ENCODE measurements at places on chromosomes 1 and 21.

DNA sequence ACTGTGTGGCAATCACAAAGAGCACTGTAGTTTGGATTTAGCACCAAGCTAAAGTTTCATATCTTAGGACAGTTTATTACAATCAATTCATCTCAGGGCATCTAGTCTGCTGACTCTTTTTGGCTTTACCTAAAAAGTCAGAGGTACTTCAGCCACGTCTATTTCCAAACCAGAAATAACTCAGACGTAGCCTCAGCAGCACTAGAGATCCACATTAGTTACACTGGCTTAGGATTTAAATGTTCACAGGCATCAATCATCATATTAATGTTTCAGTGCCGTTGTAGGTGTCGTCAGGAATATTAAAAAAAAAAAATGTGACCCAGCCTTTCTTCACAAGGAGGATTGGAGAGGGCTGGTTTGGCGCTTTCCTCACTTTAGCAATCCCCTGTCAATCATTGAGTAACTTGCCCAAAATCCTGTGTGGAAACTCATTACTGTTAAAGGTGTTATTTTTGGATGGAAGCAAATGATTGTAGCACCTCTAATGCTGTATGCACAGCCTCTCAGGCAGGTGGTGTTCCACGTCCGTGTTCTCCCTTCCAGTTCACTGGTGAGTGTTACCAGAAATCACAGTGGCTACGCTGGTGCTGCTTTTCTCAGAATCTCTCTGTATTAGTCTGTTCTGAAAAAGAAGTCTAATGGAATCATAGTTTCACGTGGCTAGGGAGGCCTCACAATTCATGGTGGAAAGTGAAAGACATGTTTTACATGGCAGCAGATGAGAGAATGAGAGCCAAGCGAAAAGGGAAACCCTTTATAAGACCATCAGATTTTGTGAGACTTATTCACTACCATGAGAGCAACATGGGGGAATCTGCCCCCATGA is 45.4 kb downstream of the NEK7 start:
- DNase-seq = no peak

DNA sequence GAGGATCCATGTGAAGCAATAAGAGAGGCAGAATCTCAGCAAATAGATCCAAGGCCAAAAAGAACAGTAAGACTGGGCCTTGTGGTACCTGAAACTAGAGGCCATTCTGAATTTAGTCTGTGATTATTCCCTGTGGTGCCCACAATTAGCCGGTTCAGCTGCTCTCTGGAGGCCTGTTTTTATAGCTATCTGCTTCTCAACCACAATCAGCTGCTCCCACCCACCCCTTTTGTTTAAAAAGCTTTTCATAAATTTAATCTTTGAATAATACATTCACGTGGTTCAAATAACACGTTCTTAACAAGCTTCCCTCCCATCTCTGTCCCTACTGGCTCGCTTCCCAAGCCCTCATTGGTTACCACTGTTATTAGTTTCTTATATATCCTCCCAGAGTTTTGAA is 18.0 kb downstream of the UBE2T start:
- DNase-seq = no peak

DNA sequence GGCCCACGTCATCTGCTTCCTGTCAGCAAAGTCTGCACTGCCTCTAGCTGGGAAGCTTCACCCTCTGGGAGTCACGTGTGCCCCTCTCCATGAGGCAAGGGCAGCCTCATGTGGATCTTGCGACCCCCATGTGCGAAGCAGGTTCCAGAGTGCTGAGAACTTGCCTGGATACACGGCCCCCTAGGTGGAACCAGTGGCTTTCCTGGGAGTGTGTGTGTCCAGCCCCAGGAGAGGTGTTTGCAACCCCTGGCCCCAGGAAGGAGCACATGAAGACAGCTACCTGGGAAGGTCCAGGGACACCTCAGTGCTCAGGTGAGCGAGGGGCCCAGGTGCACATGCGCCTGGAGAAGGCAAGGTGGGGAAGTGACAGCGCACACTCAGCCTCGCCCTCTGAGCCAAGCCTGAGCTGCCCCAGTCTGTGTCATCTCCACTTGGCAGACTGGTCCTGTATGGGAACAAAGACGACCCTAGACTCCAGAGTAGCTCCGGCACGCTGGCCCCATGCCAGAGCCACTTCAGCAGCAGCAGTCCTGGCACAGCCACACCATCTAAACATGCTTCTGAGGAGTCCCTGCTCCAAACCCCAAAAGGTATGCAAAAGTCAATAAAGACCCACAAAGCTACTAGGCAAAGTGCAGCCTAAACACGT is 8.9 kb downstream of the LSS start:
- no peak for DNase-seq

- DNase-seq = no peak
These were observed 13.2 kb downstream of the MAN1C1 start for GRCh38 chr1:25629836-25630235.

DNA sequence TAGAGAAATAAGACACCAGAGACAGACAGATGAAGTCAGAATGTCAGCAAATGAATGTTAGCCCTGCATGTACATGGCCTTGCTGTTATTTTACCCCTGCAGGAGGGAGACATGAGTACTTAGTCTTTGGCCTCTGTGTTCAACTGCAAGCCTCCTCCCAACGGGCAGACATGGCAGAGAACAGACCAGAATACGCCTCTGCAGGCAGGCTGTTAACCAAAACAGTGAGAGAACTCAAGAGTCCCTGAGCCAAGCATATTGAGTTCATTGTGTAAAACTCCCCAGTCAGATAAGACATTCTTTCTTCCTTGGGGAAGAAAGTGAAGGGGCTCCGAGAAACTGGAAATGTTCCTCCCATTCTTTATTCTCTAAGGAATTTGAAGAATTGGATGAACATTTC is 150.9 kb downstream of the PHTF1 start:
- no peak for DNase-seq

DNA sequence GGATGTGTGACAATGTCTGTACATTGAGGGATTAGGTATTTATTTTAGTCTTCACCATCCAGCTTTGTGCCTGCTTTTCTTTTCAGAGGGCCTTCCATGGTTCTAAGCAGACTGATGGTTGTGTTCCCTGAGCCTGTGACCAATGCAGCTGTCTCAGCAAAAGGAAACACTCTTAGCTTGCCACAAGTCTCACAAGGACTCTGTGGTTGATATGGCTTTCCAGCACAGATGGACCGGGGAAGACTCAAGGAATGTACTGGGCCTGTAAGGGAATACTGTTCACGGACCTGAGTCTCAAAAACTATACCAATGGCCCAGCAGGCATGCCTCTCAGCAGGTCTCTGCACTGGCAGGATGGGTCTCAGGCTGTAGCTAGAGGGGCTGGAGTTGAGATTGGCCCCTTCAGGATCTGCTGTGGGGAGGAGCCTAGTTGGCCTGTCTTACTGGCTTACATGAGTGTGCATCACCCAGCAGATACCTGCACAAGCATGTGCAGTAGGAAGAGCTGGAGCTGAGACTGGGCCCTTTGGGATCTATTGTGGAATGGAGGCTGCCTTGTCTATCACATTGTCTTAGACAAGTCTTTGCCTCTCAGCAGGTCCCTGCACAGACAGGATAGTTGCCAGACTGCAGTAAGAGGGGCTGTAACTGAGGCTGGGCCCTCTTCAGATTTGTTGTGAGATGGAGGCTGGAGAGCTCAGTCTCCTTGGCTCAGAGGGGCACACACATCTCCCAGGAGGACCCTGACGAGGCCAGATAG is 52.0 kb upstream of the PDC start:
- DNase-seq = no peak

- no peak for DNase-seq
These were observed 29.9 kb downstream of the TTF2 start for GRCh38 chr1:117089996-117090395.

DNA sequence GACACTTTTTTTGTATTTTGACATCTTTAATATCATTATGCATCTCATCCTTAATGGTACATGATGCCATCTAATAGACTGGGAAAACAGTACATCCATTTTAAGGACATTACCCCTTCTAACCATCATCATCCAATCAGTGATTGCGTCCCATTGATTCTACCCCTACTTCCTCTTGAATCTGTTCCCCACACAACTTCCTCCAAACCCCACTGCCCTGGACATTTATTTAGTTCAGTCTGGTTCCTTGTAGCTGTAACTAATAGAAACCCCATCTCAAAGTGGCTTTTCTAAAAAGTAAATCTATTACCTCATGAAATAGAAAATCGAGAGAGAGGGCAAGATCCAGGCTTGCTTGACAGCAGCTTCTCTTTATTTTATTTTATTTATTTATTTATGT is 2.1 kb upstream of the ITLN1 start:
- no peak for DNase-seq

- peak; percentile 11 for DNase-seq
These were observed 27.8 kb upstream of the FMOD start for GRCh38 chr1:203378556-203379245.

DNA sequence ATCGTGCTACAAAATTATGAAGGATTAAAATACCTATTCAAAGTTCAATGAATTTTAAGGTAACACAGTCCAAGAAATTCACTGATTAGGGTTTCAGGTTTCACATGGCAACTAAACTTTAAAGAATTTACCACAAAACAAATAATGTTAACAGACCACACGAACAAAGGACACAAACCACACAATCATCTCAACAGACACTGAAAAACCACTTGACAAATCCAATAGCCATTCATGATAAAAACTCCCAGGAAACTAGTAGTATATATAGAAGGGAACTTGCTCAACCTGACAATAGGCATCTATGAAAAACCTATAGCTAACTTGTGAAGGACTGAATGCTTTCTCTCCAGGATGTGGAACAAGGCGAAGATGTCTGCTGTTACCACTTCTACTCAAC is 21.1 kb upstream of the SH2D5 start:
- no peak for DNase-seq

GRCh38 chr1:222772996-222773379 is 36.0 kb downstream of the FAM177B start:
- DNase-seq = no peak

DNA sequence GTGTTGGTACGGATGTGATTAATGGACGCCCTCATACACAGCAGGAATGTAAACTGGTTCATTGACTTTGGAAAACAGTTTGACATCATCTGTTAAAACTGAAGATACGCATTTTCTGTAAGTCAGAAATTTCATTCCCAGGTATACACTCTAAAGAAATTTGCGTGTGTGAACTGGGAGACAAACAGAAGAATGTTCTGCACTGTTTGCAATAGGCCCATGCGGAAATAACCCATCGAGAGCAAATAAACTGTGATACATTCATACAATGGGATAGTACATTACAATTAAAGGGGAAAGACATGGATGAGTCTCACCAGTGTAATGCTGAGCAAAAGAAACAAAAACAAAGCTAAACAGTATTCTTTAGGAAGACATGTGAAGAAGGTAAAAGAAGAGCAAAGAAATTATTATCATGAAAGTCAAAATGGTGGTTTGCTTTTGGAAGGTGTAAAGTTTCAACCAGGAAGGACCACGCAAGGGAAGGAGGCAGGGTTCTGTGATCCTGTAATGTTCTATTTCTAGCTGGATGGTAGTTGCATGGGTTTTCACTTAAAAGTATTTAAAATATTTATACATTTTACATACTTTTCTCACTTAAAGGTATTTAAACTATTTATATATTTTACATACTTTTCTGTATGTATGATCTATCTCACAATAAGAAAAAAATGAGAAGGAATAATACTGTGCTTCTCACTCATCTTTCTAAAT is 30.3 kb downstream of the INTS7 start:
- DNase-seq = no peak

DNA sequence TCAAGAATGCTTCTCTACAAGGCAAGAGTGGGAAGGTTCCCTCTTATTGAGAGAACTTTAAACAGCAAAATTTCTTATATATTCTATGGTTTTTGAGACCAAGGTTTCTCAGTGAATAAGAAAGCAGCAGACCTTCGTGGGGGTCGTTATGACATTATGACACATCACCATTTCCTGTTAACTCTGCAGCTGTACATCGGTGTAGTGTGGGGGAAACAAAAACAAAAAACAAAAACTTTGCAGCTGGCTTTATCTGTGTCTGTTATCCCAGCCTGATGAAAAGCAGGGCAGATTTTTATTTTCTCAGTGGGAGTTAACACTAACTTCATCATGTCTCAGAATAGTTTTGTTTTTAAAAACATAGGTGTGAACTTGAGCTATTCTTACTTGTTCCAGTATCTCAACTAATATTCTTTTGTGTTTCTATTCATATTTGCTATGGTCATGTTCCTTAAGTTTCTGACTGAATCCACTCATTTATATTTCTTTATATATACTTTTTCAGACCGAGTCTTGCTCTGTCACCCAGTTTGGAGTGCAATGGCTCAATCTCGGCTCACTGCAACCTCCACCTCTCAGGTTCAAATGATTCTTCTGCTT is 2.1 kb downstream of the SDE2 start:
- DNase-seq = peak; percentile 46

GRCh38 chr1:49408346-49408745 is 615.4 kb downstream of the AGBL4 start:
- DNase-seq = no peak

DNA sequence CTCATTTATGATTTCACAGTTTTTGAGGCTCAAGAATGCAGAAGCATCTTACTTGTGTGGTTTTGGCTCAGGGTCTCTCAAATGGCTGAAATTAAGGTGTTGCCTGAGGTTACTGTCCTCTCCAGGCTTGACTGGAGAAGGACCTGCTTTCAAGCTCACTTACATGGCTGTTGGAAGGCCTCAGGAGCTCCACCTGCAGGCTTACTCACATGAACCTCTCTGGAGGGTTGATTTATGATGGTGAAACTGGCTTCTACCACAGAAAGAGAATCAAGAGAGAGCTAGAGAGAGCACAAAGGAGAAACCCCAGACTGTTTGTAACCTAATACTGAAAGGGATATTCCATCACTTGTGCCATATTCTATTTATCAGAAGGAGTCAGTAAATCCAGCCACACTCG is 6.2 kb upstream of the KCNK2 start:
- peak; percentile 45 for DNase-seq

DNA sequence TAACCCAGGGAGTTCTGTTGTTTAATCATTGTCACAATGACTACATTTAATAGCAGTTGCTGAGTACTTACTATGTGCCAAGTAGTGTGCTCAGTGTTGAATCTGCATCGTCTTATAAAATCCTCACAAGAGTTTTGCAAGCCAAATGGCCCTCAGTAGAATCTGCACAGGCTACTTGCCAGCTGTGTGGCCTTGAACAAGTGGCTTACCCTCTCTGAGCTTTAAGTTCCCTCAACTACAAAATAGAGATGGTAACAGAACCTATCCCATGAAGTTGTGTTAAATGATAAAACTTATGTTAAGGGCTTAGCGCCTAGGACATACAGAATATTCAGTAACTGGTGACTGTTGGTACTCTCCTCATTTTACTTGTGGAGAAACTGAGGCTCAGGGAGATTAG is 9.1 kb upstream of the SLC30A2 start:
- DNase-seq = no peak
